GM19239 (cell line): ENCODE measurements at places on chromosomes 2 and 18.

- peak; percentile 9 for DNase-seq
Measured at GRCh38 chr18:6920099-6920955, 190.8 kb downstream of the ARHGAP28 start.

- DNase-seq = no peak
Measured at GRCh38 chr2:230234122-230234722, 8.7 kb downstream of the SP140 start.

DNA sequence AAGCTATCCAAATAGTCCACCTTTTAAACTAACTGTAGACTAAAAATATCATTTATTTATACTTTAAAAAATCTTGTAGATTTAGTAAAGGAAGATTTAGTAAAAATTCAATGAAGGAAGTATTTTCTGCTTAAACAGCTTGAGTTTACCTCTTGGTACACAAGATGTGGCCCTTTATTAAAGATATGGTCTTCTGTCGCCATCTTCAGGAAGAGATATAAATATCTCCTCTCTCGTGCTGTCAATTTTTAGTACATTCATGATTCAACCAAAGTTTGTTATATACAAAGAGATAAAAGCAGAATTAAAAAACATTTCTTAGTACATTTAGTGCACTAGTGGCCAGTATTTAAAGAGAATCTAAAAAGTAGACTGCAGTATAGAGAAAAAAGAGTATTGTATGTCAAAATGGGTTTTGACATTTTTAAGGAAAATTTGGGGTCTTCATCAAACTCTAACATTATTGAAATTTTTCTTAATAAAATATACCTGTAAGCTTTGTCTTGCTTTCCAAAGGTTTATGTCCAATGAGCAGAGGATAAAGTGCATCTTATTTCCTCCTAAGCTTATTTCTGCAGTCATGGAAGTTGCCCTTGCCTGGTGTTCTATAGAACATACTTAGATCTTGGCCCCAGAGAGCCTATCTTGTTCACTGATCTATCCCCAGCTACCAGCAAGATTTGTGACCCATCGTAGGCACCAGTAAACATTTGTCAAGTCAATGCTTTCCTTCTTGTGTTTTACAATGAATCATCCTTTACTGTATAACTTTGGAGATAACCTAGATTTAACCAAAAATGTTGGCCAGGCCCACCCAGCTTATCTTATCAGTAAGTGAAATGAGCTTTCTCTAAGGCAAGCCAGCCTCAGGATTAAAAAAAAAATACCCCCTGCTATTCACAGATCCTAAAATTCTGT is 18.5 kb upstream of the EML6 start:
- DNase-seq = no peak

GRCh38 chr2:67186871-67187270 is 210.3 kb upstream of the ETAA1 start:
- DNase-seq = no peak

- DNase-seq = no peak
Measured at GRCh38 chr2:96760986-96761832, 507 bp downstream of the CNNM4 start.

DNA sequence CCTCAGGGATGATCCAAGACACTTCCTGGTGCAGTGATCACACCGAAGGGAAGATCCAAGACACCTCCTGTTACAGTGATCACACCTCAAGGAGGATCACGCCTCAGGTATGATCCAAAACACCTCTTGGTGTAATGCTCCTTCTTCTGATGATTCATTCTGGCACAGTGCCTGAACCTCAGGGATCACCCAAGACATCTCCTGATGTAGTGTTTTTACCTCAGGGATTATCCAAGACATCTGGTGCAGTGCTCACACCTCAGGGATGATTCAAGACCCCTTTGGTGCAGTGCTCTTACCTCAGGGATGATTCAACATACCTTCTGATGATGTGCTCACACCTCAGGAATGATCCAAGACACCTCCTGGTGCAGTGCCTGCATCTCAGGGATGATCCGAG is 124.4 kb downstream of the ASB1 start:
- DNase-seq = no peak

GRCh38 chr2:117917223-117917917 is 96.5 kb downstream of the CCDC93 start:
- no peak for DNase-seq

GRCh38 chr2:39851651-39852110 is 72.6 kb upstream of the THUMPD2 start:
- DNase-seq = no peak

DNA sequence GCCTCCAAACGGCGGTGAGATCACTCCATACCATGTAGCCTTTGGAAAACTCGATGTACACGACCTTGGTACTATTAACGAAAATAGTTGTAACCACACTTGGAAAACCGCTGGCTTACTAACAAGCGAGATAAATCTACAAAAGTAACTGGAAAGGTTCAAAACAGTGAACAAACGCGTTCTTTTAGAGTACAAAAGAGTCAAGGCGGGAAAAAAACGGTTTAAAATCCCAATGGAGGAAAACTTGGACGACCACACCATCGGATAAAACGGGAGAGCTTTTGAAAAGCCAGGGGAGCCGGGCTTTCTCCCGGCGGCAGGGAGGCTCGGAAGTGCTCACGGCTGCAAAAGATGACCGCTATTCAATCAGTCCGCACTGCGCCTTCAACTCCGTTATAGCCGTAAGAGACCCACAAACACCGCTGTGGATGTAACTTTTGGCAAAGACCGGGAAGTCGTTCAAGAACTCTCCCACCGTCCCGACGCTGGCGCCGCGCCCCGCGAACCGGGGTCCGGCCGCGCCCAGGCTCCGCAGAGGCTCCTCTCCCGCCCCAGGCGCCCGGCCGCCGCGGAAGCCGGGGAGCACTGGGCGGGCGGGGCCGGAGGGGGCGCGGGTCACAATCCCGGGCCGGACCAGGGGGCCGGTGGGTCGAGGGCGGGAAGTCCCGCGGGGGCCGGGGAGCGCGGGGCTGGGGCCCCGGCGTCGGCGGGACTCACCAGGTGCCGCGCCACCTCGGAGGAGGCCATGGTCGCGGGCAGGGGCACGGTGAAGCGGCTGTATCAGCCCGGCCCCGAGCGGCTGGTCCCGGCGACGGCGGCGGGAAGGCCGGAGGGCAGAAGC is 465 bp downstream of the SEPTIN10 start:
- DNase-seq = no peak

- DNase-seq = no peak
Measured at GRCh38 chr18:72768681-72769229, 99.0 kb downstream of the NETO1 start.
